ENCODE measurements at places on chromosomes 3 and 15.

GRCh38 chr15:83850501-83851245, 196.8 kb downstream of the ADAMTSL3 start:
- DNase-seq = no peak

DNA sequence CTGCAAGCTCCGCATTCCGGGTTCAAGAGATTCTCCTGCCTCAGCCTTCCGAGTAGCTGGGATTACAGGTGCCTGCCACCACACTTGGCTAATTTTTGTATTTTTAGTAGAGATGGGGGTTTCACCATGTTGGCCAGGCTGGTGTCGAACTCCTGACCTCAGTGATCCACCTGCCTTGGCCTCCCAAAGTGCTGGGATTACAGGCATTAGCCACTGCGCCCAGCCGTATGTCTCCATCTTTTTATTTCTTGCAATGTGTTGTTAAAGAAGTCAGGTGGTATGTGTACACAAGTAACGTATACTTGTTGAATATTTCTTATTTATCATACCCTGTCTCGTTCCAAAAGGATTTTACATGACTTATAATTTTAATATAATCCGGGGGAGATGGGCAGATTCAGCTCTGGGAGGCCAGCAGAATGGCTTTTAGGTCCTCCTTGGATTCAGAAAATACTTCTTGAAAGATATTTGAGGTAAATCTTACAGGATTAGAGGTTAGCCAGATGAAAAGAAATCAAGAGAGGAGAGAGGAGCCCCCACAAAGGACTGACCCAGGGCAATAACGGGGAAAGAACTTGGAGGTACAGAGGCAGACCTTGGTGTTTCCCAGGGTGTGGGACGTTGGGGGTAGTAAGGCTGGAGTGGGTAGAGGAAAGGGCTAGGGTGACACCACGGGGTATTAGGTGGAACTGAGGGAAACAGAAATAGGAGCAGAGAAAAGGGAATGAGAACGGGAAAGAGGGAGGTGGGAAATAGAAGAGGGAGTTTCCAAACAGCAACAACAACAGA, 27.2 kb upstream of the MUC20 start:
- no peak for DNase-seq

DNA sequence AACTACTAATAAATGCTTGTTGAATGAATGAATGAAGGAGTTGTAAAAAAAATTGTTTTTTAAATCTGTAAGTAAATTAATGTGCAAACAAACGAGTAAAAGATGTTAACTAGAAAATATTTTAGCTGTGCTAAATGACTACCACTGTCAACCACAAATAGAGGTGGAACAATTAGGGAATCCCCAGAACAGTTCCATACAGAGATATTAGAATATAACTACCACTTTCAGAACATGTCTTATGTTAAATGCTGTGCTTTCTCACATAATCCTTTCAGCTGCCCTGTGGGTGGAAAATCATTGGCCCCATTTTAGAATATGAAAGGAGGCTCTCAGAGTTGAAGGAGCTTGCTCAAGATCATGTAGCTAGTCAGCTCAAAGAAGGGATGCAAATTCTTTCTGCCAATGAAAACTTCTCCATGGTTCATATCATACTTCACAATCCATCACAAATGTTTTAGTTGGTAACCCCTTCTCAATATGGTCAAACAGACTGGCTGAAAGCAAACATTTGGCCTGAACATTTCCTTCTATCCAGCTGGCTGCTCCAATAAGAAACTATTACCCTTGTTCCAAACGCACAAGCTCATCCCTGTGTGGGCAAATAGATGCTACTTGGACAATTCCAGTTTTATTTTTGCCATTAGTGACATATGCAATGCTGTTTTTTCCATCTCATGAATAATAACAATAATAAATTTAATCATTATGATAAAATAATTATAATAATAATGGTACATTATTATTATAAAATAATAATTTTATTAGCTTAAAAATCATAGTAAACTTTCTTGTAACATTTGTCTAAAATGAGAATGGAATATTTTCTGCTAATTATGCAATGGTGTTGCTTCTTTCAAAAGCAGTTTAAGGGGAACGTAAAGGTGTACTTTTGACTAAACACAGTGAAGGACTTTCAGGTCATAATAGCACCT, 290.4 kb upstream of the STT3B start:
- DNase-seq = no peak

DNA sequence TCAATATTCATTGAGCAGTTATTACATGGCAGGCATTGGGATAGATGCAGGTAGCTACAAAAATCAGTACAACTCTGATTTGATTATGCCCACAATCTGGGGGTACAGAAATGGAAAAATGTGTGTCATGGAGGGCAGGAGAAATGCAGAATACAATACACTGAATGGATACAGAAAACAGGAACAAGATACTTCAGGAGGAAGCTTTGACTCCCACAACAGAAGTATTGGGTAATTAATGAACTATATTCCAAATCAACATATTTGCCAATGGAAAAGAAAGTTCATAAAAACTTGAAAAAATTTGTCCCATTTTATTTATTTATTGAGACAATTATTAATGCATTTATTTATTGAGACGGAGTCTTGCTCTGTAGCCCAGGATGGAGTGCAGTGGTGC, 207.0 kb downstream of the SUCLG2 start:
- DNase-seq = no peak

DNA sequence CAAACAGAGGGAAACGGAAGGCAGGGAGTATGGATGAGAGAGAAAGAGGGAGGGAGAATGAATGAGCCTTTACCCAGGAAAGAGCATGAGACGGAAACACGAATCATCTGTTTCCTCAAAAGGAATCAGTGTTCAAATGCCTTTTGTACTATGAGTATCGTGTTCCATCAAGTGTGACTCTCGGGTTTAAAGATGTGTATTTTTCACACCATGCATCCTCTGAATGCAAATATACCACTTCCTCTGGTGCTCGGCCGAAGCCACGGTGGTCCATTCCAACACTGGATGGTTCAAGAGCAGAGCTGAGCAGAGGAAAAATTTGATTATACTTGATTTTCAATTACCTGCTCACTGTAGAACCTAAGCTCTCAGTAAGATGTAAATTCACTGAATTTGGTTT, 505.1 kb downstream of the MECOM start:
- no peak for DNase-seq

- no peak for DNase-seq
Measured at GRCh38 chr3:53073553-53074365, 27.9 kb upstream of the SFMBT1 start.

- DNase-seq = no peak
Measured at GRCh38 chr3:185021256-185021655, 131.6 kb downstream of the C3orf70 start.

DNA sequence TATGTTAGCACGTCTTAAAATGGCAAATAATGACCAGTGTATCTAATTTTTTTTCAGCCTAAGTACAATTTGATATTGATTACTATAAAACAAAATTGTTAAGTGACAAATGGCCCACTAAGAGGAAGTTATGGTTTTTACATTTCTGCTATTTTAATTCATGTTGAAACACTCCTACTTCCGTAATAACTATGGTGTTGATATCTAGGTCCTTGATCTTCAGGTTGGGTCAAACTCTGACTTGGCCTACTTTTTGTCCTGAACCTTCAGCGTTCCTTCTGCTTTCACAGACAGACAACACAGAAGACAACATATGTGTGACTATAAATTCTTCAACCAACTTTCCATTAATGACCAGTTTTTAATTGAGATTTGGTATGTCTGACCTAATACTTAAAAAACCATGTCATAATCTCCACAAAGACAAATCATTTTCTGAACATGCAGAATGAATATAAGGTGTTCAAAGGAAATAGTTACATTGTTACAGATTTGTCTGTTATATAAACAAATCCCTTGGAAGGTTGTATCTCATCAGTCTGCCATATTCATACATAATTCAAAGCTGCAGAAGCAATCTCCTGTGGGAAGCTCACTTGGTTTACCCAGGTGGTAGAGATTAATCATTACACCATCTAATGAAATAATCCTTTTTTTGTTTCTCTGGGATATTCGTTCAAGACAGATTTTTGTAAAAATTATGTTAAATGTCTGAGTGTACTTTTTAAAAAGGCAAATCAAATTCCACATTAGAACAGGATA, 92.1 kb upstream of the TSPAN3 start:
- no peak for DNase-seq

GRCh38 chr3:76731471-76731870, 308.4 kb upstream of the ROBO2 start:
- no peak for DNase-seq

GRCh38 chr3:197959500-197959890, 522 bp upstream of the LMLN start:
- DNase-seq = no peak

DNA sequence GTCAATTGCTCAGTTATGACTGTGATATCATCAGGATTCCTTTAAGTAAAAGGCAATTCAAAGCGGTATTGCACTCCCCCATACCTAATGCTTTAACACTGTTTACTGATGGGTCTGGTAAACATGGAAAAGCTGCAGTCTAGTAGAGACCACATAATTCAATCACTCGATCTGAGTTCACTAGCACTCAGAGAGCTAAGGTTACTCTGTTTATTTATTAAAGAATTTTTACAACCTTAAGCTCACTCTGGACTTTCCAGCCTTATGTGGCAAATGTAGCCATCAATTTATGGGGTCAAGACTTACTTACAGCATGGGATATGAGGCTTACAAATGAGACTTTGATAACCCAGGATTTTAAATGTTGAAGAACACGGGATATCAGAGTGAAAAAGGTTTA, 18.4 kb upstream of the CCR2 start:
- DNase-seq = no peak

- no peak for DNase-seq
Measured at GRCh38 chr15:29695489-29696167, 126.6 kb downstream of the TJP1 start.
